ENCODE measurements at places on chromosomes 5 and 9.
A peak's percentile ranks its signal among the peaks of the same experiment; 100 is the strongest.

GRCh38 chr5:1652873-1653697 is 129.3 kb upstream of the LPCAT1 start:
- peak; percentile 36 for DNase-seq

- no peak for DNase-seq
These were observed 297.1 kb downstream of the HCN1 start for GRCh38 chr5:45399041-45399440.

- DNase-seq: no peak
These were observed 816.8 kb upstream of the DMAC1 start for GRCh38 chr9:8616414-8616813.

DNA sequence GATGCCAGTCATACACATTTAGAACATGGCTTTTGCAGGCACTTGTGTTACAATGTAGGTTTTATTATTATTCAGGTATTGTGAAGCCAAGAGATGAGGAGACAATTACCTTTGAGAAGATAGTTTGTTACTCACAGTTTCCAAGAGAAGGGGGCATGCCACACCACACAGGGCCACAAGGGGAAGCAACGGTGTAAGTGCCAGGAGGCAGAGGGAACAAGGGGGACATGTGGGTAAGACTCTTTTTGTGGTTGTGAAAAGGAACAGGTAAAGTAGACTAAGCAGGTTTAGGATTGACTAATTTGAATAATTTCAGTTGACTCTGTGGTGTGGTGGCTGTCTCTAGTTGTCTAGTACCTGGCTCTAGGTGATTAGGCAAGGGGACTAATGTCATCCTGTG is 191.2 kb downstream of the TRPM6 start:
- no peak for DNase-seq

DNA sequence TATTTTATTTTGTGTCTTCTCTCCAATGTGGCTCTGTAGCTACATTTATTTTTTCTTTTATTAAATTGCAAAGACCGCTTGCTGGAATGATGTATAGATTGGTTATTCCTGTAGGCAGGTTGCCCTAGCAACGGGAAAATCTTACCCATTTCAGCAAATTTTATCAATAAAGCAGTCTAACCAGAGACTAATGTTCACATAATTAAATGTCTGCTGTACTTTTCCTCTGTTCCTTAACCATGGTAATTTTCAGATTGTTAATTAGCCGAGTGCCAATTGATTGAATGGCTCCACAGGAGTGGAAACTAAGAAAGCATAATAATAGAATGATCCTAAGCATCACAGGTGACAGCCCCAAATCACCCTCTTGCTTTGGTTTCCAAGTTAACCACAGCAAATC is 134.8 kb downstream of the BASP1 start:
- DNase-seq: no peak

DNA sequence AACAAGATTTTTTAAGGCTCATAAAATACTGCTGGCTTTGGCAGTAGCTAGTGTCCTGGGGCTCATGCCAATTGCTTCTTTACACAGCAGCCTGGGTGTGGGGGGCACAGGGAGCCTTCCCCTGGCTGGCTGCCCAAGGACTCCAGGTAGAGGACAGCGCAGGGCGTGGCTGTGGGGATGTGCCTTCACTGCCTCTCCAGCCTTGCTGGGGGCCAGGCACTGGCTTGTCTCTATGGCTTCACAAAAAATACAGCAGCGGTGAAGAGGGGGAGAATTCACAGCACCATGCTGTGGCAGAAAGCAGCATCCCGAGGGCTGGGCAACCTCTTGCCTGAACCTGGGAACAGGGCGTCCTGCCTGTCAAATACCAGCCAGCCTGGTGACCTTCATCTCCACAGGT is 57.4 kb downstream of the DAP start:
- peak; percentile 8 for DNase-seq

DNA sequence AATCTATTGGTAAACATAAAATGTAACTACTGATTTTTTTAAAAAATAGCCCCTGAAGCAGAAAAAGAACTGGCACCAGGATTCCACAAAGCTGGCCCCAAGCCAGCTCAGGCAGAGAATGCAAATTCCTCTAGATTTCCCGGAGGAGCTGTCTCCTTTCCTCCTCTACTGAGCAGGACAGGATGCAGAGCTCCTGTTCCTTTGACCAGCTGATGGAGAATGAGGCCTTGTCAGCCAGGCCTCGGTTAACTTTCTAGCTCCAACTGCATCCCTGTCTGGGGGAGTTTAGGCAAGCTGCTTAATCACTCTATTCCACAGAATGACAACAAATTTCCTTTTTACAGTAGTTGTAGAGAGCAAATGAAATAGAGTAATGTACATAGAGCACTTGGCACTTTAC is 155.5 kb downstream of the GNAQ start:
- no peak for DNase-seq

DNA sequence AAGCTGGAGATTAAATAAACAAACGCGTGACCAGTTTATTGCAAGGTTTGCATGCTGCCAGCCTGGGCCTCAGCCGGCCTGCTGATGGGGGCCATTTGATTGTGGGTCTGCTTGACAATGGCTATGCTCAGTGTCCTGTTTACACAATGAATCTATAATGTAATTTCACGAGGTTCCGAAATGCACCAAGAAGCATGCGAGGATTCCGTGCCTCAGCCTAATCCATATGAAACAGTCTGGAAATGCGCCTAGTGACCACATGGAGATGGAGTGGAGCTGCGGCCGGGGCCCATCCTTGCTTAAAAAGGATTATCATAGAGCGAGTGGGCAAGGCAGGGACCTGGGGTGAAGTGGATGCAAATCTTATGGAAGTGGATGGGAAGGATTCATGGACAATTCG is 382.4 kb downstream of the CDK5RAP2 start:
- no peak for DNase-seq

GRCh38 chr9:131704141-131704983 is 35.5 kb downstream of the RAPGEF1 start:
- no peak for DNase-seq

- peak; percentile 68 for DNase-seq
These were observed 226.5 kb upstream of the MAP3K1 start for GRCh38 chr5:56588636-56589480.

DNA sequence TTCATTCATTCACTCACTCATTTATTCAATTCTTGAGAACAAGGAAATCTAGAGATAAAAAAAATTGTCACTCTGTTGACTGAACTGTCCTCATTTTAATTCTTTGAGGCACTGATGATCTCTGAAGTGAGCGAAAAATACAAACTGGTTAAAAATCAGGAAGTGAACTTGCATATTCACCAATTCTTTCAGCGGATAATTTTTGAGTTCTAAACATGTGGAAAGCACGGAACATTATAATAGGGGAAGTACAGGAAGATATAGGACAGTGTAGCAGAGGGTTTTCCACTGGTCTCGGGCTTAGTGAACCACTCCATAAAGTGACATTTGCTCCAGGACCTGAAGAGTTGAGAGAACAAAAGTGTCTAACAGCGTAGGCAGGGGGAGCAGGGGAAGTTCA is 169.5 kb downstream of the TLR4 start:
- no peak for DNase-seq

DNA sequence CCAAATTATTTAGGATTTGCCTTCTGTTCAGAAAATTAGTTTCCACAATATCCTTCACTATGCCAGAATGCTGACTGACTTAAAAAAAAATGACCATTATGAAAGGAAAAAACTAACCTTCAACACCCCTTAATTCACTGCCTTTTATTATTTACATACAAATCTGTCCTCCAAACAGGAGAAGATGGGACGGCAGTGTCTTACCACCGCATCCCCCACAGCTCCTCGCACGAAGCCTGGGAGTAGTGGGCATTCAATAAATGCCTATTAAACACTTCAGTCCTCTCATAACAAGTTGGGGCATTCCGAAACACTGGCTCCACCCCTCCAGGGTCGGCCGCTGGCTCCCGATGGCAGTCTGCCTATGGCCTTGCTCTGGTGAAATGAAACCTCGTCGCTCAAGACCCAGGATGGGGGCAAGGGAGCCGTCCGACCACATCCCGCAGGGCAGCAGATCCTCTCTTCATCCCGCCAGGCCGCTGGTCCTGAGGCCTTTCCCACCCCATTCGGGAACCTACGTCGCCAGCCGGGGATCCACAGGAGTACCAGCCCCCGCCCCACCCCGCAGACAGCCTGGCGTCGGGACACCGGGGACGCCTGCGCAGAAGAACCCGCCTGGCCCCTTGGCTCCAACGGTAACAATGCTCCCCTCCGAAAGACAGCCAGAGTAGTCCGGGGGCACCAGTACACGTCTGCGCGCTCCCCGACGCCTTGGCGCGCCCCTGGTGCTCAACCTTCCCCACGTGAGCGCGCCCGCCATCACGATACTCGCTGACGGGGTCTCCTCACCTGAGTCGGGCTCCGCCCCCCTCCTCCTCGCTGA is 613 bp downstream of the ZBTB5 start:
- peak; percentile 85 for DNase-seq

DNA sequence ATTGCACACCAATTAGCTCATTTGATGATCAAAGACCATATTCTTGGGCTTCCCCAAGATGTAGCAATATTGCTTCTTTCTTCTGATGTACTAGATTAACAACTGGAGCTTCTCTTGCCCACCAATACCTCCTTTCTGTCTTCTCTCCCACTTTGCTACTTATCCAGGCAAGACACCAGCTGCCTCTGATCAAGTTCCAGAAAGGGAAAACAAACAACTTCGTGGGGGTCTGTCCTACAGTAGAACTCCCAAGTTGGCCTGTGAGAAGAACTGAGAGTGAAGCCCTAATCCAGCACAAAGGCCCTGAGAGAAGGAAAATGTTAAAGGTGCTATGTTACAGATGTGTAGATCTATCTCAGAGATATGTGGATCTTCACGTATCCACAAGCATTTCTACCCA is 44.9 kb downstream of the ADAMTS12 start:
- DNase-seq: no peak

- DNase-seq: no peak
These were observed 841 bp downstream of the ASB6 start for GRCh38 chr9:129640871-129641749.

DNA sequence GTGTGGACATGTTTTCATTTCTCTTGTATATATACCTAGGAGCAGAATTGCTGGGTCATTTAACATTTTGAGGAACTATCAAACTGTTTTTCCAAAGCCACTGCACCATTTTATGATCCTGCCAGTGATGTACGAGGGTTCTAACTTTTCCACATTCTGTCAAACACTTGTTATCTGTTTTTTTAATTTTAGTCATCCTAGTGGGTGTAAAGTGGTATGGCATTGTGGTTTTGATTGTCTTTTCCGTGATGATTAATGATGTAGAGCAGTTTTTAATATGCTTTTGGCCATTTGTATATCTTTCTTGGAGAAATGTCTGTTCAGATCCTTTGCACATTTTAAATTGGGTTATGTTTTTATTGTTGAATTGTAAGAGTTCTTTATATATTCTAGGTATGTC is 107.0 kb downstream of the MELK start:
- no peak for DNase-seq

GRCh38 chr9:21679432-21679831 is 123.0 kb upstream of the MTAP start:
- DNase-seq: no peak

DNA sequence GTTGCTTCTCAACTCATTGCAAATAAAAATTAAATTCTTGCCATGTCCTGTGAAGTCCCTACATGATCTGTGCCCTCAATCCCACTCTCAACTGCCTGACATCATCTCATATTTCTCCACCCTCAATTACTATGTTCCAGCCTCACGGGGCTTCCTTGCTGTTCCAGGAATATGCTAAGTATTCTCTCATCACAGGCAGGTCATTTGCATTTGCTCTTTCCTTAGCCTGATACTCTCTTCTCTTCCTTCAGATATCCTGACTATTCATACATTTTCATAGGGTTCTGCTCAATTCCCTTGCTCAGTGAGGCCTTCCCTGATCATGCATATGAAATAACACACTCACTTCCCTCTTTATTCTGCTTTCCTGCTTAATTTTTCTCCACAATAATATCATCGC is 135.1 kb upstream of the DAB2 start:
- DNase-seq: no peak

DNA sequence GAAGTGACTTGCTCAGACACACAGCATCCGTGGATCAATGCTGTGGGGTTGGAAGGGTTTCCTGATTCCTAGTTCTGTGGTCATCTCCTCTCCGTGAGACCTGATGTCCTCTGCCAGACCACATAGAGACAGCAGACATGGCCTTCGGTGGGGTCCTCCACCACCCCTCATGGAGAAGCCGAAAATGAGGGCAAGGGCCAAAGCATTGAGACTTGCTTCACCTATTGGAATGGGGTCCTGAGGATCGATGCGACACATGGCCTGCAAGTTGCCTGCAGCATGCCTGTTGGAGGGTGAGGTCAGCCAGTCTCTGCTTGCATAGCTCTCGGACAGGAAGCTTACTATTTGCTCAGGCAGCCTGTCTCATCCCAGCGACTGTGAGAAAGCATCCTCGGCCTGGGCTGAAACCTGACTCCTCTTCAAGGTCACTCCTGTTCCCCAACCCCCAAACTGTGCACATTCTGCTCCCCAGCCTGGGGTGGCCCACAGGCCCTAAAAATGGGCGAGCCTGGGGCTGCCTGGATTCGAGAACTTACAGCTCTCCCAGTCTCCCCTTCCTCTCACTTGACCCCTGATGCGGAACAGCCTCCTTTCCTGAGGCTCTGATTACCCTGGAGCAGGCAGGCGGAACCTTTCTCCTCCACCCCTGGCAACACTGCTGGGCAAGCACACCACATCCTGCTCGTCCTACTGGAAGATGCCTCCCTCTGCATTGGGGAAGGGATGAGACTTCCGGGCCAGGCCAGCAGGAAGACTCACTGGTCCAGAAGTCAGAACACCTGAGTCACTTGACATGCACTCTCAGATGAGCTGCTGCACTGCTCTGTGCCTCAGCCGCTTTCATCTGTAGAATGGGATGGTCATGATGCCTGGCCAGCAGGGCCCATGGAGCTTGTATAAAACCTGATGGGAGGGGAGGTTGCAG is 186.9 kb downstream of the RGS3 start:
- DNase-seq: no peak

GRCh38 chr5:135018457-135018856 is 15.6 kb downstream of the PITX1 start:
- no peak for DNase-seq

DNA sequence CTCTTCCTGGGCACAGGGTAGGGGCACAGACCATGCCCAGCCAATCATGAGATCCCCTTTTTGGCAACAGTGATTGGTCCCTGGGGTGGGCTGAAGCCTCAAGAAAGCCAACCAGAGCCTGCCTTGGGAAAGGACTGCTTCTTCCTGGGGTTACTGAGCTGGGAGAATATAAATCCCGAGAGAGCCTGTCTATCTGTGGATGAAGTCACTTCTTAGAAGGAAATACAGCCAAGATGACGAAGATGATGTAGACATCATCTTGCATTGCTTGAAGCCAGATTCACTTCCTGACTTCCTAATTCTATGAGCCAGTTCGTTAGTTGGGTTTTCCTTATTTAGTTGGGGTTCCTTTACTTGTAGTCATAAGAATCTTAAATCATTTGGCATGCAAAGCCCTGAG is 50.1 kb upstream of the PWWP2A start:
- DNase-seq: no peak

GRCh38 chr9:4674783-4675182 is 4.6 kb upstream of the CDC37L1 start:
- no peak for DNase-seq

DNA sequence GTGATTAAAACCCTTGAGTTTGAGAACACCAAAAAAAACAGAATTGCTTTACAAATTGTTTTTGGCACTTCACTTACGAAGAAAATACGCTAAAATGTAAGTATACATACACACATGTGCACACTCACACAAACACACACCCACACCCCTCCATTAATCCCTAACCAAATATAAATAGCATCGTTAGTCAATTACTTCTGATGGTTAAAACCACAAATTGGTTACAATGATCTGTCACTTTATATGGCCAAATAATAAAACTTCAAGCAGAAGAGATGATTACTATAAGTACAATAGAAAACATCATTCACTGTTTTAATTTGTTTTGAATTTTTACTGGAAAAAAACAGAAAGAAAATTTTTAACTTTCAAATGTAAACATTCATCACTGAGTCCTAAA is 103.5 kb downstream of the NFIB start:
- no peak for DNase-seq
